ENCODE measurements at places on chromosomes 16 and 17.

- DNase-seq = no peak
Observed at GRCh38 chr17:4666296-4666695, 24.8 kb upstream of the ALOX15 start.

GRCh38 chr16:80447241-80447640, 93.6 kb upstream of the DYNLRB2 start:
- no peak for DNase-seq

DNA sequence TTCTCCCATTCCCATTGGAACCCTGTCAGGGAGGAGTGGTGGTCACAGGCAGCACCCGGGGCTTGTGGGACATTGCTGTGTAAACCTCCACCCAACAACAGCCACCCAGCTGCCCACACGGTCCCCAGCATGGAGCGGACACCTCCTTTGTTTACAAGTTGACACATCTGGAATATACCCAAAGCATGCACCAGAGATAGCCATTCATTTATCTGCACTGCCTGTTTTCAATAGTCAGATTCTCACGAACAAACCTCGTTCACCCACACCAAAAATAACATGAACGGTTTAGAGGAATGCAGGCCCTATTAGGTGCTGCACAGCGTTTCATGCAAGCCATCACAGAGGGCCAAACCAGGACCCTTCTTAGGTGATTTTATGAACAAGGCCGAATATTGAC, 244.8 kb downstream of the FOXL1 start:
- DNase-seq = no peak

DNA sequence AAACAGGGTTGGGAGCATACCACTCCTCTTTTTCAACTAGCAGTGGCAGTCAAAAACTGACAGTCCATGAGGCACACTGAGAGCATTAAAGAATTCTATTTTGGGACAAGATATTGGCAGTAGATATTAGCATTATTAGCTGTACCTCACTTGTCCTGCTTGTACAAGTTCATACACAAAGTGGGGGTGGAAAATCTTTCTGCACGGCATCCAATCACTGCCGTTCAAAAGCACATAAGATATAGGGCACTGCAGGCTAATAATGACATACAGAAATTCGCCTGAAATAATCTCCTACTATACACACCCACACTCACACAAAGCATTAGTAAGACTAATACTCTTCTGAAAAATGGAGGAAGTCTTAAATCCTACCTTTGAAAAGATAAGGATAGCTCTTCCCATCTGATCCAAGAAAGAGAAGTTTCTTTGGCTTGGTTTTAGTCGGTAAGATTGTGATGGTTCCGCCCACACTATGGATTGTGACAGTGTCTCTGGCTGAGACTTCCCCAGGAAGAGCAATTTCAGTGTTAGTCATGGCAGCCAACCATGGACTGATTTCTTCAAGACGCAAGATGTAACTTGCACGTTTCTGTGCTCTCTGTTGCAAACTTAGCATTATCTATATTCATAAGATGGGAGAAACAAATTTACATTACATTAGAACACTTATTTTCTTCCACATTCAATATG, 40.6 kb upstream of the ARL6IP1 start:
- no peak for DNase-seq

DNA sequence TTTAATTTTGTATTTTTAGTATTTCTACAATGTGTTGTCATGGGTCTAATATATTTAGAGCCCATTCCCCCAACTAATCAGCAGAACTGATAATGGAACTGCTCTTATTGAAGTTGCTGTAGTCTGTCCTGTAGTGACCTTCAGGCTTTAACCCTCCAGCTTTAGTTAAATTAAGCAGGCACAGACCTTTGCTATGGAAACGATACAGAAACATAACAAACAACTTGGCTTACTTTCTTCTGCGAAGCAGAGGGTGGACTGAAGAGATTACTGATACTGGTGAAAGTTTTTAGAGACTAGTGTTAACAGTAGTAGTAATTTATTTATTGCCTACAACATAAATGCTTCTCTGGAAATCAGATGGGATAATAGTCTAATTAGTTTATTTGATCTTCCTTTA, 61.4 kb downstream of the NFATC3 start:
- no peak for DNase-seq

DNA sequence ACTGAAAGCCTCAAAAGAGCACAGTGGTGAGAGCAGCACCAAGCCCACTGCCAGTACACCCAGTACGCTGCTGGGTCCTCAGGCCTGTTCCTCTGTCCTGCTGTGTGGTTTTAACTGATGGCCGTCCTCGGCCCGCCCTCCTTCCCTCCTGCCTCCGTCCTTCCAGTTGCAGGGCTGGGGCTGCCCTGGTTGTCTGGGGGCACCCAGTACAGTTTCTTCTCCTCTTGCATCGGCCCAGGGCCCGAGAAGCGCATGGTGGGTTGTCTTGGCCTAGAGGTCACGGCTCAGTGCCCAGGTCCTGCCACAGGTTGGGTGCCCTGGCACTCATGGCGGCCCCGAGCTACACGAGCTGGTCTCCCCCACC, 70.8 kb upstream of the KCTD5 start:
- no peak for DNase-seq

- no peak for DNase-seq
Observed at GRCh38 chr16:695355-696089, 5.3 kb upstream of the WDR24 start.

DNA sequence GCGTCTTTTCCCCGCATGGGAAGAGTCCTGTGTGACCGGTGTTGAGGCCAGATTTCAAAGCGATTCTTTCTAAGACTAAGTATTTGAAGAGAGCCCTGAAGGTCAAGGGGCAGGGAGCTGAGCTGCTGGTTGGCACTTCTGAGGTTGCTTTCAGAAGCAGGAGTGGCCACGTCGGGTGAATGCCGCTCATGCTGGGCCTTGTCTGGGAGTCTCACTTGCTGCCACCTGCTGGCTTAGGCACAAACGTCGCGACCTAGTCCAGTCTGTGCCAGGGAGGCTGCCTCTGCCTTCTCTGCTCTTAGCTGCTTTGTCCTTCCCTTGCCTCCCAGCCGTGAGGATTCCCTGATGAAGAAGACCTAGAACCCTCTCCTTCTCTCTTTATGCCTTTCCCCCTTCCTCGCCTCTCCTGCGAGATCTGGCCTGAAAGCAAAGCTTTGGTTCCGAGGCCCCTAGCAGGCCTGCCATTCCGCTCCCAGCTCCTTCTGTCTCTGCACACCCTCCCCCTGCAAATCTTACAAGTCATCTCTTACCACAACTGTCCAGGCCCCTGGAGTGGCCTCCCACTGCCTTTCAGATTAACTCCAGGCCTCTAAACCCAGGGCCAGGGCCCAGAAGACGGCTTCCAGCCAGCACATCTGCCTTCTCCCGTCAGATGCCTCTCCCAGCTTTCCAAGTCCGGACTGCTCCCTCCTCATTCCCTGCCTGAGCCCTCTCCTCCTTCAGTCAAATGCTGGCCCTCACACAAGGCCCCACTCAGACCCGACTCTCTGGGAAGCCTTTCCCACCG, 11.4 kb downstream of the CTNS start:
- peak; percentile 73 for DNase-seq

- no peak for DNase-seq
Observed at GRCh38 chr17:28959471-28959871, 8.2 kb upstream of the PHF12 start.

- peak; percentile 61 for DNase-seq
Observed at GRCh38 chr17:7351665-7352502, at the start of gene KCTD11. Gene KCTD11 (plus strand): TSS chr17:7352162.

DNA sequence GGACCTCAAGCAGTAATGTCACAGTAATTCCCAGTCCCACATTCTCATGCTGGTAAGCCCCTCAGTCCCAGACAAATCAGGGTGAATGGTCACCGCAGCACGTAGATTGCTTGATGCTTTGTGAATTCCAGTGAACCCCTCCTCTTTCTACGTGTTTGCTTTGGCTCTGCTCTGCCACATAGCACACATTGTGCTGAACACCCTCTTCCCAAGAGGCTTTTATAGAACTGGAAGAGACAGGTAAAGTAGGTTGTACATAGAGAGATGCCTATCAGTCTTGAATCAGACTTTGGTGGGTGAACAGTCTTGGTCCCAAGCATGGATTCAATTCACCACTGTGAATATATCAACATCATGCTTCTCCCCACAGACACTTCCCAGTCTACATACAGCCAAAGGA, 579 bp upstream of the KRTAP9-6 start:
- no peak for DNase-seq

DNA sequence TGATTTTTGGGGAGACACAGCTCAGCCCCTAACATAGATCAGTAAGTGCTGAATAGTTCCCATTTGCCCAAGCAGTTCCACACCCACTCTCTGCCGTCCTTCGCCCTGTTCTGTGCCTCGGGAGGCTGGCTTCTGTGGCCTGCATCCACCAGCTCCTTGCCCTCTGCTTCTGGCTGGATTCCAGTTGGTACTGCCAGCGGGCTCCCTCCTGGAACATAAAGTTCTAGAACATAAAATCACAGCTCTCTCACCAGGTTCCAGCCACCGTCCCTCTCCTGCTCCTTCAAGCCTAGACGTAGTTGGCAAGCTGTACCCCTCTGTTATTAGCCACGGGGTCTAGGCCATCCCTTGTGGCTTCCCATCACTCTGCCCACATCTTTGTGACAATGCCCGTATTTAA, 3.9 kb upstream of the MRPS23 start:
- no peak for DNase-seq

- DNase-seq = no peak
Observed at GRCh38 chr17:71412803-71413202, 708.0 kb upstream of the SOX9 start.

DNA sequence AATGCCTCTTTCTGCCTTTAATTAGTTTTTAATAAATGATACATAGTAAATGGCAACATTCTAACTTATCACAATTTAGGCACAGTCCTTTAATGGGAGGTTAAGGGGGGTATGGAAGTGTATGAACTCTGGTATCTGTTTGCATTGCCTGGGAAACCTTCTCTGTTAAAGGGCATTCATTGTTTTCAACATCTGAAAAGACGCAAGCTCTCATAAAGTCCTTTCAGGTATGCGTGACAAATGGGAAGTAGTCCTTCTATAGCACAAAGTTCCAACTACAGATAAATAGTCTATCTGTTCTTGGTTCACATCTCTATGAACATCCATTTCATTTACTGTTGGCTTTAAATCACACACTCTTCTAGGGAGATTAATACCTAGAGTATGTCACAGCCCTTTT, 298.0 kb upstream of the PMFBP1 start:
- no peak for DNase-seq

- DNase-seq = no peak
Observed at GRCh38 chr17:39217734-39218369, 7.9 kb downstream of the STAC2 start.

GRCh38 chr16:4709481-4709880, 16.1 kb downstream of the NUDT16L1 start:
- DNase-seq = no peak

- no peak for DNase-seq
Observed at GRCh38 chr17:78933959-78934568, 8.9 kb upstream of the TIMP2 start.

GRCh38 chr17:8294814-8295316, 335 bp downstream of the SLC25A35 start:
- no peak for DNase-seq
